Natural killer cell (primary cell): ENCODE measurements at places on chromosomes 11 and 22. TPM values are rescaled to one million over a fixed set of nuclear protein-coding genes. Genes with fewer than 3 reads are reported as not detected.
A peak's percentile ranks its signal among the peaks of the same experiment; 100 is the strongest.

GRCh38 chr22:24225044-24225601 lies 19.8 kb downstream of the GGT5 start:
- no peak for DNase-seq

DNA sequence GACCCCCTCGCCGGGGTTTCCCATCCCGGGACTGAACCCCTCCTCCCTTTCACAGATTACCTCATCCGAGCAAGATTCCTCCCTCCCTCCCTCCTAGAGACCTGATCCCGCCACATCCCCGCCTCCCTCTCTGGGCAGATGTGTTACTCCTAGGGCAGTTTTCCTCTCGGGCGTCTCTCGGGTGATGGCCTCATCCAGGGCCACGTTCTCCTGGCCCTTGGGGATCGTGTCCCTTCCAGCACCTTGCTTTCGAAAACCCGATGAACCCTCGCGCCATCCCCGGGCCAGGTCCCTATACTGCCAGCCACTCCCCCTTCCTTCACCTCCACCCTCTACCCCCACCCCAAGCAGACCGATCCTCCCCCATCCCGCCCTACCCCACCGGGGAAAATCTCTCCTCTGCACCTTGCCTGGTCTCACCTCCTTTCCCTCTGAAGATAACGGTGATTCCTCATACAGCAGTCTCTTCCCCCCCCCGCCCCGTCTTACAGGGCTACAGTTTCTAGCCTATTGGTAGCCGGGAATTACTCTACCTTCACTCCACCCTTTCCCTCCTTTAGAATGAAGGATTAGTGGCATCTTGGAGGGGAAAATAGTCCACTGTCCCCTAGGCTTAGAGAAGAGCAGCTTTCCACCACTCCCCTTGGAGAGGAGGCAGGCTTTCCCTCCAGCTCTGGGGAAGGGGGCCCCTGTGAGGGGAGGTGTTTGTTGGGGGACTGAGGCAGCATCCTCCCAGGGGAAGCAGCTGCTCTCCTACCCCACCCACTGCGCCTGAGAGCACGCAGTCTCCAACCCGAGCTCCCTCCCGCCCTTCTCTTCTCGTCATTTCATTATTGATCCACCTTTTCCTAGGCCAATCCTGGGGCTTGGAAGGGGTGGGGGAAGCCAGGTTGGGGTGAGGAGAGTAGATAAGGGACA lies 1.2 kb downstream of the KMT2A start:
- peak; percentile 32 for DNase-seq

DNA sequence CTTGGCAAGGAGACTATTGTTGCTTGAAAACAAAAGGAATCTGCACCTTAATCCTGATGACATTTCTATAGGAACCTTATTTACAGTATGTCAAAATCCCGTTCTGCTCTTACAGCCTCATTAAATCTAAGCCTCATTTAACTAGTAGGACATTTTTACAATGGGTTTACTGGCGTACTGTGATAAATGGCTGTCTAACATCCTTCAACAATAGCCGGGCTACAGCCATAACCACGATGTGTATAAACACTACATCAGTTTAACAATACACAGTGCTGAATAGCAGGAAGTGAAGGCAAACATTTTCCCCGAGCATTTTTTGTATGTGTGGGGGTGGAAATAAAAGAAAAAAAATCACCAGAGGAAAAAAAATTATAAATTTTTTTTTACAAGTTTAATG lies 131.2 kb downstream of the ARL14EP start:
- DNase-seq = no peak

DNA sequence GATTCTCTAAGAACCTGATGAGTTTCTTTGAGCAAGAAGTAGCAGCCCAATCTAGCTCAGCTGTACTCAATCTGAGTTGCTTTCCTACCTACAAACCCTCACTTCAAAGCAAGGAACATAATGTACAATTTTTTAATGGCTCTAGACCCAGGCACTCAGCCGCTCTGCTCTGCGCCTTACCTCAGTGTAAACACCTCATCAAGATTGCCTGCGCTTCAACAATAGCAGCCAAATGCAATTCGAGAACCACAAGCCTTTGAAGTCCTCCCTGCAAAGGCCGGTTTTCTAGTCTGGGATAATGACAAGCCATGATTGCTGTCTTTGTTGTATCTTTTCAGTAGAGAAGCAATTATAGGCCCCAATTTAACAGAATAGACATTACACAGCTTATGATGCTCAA lies 38.0 kb downstream of the JHY start:
- DNase-seq = no peak

GRCh38 chr11:13152736-13153541 lies 124.7 kb upstream of the BMAL1 start:
- no peak for DNase-seq

GRCh38 chr11:12998336-12998735 lies 10.8 kb upstream of the RASSF10 start:
- DNase-seq = no peak

- DNase-seq = no peak
These were observed 340.8 kb upstream of the PITPNB start for GRCh38 chr22:28259774-28260312.

GRCh38 chr11:6663794-6664469 lies 8.3 kb upstream of the DCHS1 start:
- no peak for DNase-seq

GRCh38 chr11:15910761-15911160 lies 445.6 kb downstream of the SOX6 start:
- DNase-seq = no peak

- DNase-seq = no peak
These were observed 22.9 kb upstream of the FCHSD2 start for GRCh38 chr11:73164803-73165540.

DNA sequence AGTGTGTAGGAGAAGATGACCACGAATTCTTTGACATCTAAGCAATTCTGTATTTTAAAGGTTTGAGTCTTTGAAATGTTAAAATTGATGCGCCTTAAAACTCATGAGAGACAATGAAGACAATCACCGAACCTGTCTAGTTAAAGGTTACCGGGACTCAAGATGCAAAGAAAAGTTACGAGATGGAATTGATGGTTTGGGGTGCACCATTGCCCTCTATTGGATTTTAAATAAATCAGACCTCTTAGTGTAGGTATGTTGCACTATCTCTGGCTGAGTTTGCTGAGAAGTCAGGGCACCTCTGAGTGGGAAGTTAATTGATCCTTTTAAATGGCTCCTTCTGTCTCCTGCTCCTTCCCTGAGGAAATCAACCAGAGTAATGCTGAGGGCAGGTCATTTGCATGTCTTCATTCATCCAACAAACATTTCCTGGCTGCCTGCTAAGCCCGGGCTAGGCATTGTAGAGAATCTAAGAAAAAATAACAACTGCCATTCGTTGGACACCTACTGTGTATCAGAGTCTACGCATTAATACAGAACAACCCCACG lies 19.4 kb upstream of the TMA7B start:
- peak; percentile 85 for DNase-seq

DNA sequence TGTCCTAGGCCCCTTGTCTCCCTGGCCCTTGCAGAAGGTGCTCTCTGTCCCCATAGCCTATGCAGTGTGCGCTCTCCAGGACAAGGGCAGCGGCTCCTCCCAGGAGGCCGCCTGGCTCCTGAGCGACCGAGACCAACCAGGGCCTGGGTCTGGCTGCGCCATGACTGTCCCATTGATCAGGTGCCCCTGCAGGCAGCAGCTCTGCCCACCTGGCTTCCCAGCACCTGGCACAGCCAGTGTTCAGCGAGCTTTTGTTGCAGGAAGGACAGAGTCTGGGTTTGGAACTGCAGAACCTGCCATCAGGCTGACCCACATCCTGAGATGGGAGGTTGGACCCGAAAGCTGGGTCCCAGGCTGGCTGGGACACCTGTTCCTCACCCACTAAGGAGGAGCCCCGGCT lies 1001.1 kb downstream of the BRD1 start:
- DNase-seq = no peak

- DNase-seq = no peak
These were observed 139.9 kb downstream of the FCHSD2 start for GRCh38 chr11:73002214-73002613.

DNA sequence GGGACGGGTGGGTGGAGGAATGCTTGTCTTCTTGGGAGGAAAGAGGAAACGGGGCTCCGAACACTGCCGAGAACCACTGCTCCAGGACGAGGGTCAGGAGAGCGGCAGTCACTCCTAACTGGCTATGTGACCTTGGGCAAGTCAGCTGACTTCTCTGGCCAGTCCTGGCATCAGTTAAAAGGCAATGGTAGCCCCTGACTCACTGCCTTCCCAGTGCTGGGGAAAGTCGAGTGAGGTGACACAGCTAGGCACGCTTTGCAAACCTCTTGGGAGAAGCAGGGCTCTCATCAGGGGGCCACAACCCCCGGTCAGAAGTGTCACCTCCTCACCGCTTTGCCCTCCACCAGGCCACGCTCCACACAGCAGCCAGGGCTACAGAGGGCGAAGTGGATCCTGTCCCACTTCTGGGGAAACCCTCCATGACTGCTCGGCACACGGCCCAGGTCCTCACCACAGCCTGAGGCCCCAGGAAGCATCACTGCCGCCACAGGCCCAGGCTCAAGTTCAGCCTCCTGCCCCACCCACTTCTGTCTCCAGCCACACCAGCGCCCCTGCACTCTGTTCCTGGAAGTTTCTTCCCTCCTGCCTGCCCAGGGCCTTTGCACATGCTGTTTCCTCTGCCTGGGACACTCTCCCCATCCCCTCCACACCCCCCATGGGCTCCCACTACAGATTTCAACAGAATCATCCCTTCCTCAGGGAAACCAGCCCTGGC lies 16.3 kb downstream of the IL2RB start:
- no peak for DNase-seq

GRCh38 chr11:58577555-58578135 lies 1.2 kb upstream of the ZFP91 start:
- peak; percentile 79 for DNase-seq

- no peak for DNase-seq
These were observed 6.5 kb downstream of the MMP1 start for GRCh38 chr11:102791271-102792036.

DNA sequence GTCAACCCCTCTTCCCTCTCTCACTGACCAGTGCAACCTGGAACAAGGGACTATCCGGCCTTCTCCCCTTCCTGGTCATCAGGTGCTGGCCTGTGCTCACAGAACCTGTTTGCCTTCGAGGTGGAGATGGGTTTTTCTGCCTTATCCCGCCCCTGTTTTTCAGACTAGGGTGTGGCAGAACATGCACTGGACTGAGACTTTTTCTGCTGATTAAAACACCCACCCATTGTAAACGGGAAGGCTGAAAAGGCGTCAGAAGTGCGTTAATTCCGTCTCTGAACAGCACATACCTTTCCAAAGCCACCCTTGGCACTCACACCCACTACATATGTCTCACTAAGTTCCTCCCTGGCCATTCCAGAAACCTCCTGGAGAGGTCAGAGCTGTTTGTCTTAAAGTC lies 4.4 kb upstream of the B3GNT6 start:
- no peak for DNase-seq

GRCh38 chr11:120188371-120188770 lies 22.5 kb upstream of the OAF start:
- DNase-seq = no peak

DNA sequence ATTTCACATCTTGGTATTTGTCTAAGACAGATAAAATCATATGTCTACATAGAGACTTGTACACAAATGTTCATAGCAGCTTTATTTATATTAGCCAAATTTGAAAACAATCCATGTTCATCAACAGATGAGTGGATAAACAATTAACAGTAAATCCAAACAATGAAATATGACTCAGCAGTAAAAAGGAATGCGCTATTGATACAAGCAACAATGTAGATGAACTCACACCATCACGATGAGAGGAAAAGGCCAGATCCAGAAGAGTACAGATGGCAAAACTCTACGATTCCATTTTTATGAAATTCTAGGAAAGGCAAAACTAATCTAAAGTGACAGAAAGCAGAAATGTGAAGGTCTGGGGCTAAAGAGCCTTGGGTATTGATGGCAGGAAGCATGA lies 384.3 kb downstream of the NTM start:
- no peak for DNase-seq

DNA sequence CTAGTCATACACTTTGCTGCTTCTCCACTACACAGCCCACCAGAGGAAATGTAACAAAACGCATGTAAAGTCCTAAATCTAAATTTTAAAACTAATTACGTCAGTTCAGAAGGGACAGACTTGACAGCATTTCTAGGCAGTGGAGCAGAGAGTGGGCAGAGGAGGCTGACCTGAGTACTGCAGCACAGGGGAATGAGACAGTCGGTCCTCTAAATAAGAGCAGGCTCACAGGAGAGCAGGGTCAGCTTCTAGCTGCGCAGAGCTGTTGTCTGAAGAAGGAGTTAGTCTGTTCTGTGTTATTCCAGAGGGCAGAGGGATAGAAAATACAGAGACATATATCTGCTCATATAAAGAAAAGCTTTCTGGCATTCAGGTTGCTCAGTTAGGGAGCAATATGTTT lies 40.3 kb downstream of the JHY start:
- DNase-seq = no peak

GRCh38 chr22:43796567-43796966 lies 15.5 kb downstream of the EFCAB6 start:
- no peak for DNase-seq

- no peak for DNase-seq
These were observed 8.6 kb upstream of the KMT2A start for GRCh38 chr11:118427707-118428106.

- DNase-seq = no peak
These were observed 64.0 kb downstream of the GRK3 start for GRCh38 chr22:25628494-25628893.

DNA sequence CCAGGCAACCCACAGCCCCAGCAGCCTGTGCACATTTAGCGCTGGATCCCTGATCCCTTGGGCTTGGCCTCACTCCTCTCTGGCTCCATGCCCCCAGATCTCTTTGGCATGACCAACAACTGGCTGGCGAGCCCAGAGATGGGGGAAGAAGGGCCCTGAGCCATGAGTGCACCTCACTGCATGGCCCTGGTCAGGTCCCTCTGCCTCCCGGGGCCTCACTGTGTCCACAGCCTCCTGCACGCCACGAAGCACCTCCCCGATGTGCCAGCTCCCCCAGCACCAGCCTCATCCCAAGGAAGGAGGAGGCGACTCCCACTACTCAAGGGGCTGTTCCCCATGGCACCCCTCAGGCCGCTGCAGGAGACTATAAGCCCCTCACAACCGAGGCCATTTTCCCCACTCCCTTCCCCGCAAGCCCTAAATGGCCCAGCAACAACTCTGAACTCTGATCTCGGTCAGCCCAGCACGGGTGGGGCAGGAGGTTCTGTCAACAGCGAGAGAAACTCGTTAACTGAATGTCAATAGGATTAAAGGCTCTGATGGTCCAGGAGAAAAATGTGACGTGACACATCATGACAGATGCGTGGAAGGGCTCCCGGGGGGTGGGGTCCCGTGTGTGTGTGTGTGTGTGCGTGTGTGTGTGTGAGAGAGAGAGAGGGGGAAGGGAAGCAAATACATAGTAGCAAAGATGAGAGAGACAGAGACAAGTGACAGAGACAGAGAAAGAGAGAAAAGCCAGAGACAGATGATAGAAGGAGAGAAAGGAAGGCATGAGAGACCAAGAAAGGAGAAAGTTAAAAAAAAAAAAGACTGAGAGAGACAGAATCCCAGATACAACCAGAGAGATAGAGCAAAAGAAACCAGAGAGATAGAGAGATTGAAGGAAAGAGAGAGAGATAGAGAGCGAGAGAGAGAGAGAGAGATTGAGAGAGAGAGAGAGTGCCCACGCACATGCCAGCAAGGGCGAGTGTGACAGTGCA lies 28.4 kb upstream of the SYT7 start:
- DNase-seq = no peak

- no peak for DNase-seq
These were observed 10.6 kb upstream of the GAB2 start for GRCh38 chr11:78428266-78428636.

The IFITM1 gene
- total RNA-seq = 540 TPM

The KCNK7 gene
- total RNA-seq = 11.2 TPM

The ISX gene
- total RNA-seq = not detected

The SULT4A1 gene
- not detected for total RNA-seq

The PRG3 gene
- not detected for total RNA-seq

The SMIM35 gene
- total RNA-seq = 0.68 TPM

The CSF2RB gene
- total RNA-seq = 8.2 TPM

The MYO7A gene
- 0.68 TPM for total RNA-seq

The C22orf39 gene
- total RNA-seq = 50.2 TPM

The MPPED2 gene
- total RNA-seq = 4.2 TPM
